ENCODE measurements at places on chromosomes 11 and 22.

GRCh38 chr11:126496576-126497337 is 141.3 kb downstream of the ST3GAL4 start:
- DNase-seq: no peak

- DNase-seq: no peak
Measured at GRCh38 chr11:122139595-122139866, 23.5 kb upstream of the BLID start.

DNA sequence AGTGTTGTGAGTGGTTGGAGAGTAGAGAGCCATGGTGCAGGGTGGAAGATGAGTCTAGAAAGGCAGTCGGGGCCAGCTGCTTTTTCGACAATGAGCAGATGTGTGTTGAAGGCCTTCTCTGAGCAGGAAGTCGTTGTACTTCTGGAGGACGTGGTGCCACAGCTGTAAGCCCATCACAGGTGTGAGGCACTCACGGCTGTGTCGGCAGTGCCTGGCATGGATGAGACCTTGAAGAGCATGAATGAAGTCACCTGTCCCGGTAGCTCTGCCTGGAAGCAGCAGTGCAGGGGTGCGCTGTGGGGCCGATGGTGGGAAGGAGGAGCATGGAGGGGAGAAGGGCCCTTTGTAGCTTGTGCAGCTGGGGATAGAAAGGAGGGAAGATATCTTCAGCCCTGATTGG is 165.2 kb downstream of the PKNOX2 start:
- no peak for DNase-seq

GRCh38 chr11:95923728-95924413 is at the start of gene MTMR2:
Gene MTMR2, minus strand, starts transcription at chr11:95924107. Its CDS starts 153 bp downstream, at chr11:95923954.
- DNase-seq: no peak

DNA sequence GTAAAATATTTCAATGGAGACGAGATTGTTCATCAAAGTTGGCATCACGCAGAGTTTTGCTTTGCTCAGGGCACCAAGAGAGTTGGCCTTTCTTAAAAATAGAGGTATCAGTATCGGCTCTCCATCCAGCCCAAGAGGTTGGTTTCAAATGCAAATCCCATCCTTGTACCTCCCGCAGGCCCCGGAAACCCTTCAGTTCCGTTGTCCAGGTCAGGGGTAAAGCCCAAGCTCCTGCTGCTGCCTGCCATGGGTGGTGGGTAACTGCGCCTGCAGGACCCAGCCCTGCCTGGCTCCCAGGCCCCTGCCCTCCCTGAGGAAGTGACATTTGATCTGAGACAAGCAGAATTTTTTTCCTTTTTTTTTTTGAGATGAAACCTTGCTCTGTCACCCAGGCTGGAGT is 49.3 kb upstream of the RTL6 start:
- DNase-seq: no peak

DNA sequence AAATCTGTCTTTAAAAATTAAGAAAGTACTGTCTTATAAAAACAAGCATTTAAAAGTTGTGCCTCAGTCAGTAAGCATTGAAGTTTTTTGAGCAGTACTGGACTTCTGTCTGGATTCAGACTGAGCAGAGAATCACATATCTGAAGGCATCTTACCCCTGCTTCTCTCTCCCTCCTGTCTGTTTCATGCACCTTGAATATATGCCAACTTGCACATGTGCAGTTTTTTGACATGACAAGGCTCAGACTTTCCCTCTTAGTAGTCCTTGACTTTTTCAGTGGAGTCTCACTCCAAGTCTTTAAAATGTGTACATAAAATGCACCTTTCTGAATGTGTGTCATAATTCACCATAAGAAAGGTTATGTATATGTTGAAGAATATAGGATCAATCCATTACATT is 19.8 kb downstream of the SPECC1L start:
- DNase-seq: no peak

- DNase-seq: no peak
Measured at GRCh38 chr11:11461473-11461872, 108.4 kb upstream of the CSNK2A3 start.

GRCh38 chr11:27304514-27304913 is 58.5 kb downstream of the CCDC34 start:
- no peak for DNase-seq

Measured in Panc1 (cell line).